ENCODE measurements at places on chromosomes 7 and 10.

DNA sequence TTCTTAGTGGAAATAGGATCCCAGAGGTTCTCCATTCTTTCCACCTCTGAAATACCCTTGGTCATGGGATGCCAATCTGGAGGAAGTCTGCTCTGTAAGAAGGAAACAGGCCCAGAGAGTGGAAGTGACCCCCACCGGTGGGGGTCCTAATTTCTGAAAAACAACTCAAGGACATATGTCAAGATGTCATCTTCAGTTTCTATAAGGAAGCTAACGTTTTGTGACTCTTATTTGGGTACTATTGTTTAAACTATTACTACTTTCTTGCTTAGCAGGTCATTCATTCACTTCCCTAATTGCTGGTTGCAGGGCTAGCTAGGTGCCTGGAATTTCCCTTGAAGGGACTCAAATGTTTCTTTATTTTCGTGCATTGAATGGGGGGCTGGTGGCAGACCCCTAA, 1.9 kb upstream of the ZNF775 start:
- no peak for DNase-seq

- DNase-seq, result no peak
These were observed 209.9 kb downstream of the CHCHD3 start for GRCh38 chr7:132872034-132872433.

- no peak for DNase-seq
These were observed 1.2 kb upstream of the CALU start for GRCh38 chr7:128737867-128738385.

DNA sequence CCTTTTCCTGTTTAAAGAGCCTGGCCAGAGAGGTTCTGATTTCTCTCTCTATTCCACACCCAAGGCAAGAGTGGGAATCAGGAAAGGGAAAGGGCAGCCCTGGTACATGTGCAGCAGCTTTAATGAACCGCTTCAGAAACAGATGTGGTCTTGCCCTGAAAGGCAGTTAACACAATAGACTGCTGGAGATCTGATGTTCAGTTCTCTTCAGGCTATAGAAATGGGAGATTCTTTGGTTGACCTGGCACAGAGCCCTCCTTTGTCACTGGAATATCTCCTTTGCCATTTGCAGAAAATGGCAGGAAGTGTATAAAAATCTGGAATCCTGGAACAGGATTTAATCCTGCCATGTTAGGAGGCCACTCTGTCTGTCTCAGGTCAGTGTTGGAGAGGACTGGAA, 36.3 kb upstream of the EXOC6 start:
- DNase-seq, result no peak

GRCh38 chr7:48350515-48350914, 179.3 kb downstream of the ABCA13 start:
- no peak for DNase-seq

DNA sequence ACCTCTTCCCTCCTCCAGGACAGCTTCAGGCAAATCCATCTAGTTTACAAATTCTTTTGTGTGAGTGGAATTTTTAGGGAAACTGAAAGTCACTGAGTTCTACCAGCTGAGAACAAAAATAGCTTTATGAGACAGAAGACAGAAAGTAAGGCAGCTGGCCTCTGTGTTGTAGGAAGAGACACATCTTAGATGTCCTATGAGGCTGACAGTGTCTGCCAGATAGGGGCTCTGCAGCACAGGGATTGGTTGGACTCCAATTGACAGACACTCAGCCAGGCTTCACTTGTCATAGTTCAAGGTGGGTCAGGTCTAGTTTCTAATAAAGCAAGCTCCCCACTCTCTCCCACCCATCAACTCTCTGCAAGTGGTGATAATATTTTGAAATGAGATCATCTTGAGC, 574.9 kb downstream of the CCSER2 start:
- no peak for DNase-seq

DNA sequence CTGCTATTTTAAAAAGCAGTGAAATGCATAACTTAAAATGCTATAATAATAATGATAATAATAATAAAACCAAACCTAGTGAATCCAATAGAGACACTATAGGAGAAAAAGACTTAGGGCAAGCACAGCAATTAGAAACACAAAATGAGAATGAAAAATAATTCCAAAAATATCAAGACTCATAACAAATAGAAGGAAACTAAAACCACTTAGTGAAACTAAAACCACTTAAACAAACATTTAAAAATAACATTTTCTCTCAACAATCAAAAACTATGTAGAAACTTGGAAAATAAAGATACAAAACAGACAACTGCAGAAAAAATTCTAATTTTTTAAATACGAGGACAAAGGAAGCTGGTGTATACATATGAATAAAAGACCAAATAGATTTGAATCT, 655.2 kb upstream of the NRG3 start:
- DNase-seq, result no peak

GRCh38 chr7:2169923-2170575, 62.7 kb downstream of the MAD1L1 start:
- DNase-seq, result no peak

DNA sequence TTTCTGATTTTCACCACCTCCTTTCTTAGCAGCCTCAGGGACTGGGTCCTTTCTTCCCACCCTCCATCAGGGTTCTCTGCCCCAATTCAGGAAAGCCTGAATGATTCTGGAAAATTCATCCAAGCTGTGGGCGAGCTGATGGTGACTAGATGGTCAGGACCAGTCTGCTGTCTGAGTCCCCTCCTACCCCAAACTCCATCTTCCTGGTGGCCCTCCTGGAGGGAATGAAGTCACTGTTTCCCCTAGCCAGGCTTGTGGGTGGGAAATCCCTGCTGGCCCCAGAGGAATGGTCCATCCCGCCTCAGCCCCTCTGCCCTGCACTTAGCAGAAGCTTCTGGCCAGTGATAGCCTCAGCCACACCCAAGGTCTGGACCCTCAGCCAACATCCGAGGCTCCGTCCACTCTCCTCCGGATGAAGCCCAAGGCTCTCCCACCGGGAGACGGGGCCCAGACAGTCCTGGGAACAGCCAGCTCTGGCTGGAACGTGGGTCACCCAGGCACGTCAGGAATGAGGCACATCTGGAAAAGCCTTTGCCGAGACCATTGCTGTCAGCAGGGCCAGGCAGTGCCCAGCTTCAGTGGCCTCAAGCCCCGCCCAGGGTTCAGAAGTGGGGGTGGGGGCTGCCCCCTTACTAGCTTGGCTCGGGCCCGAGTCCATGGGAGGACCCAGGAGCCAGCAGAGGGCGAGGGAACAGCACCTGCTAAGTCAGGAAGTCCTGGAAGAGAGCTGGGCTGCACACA, 4.0 kb upstream of the AQP1 start:
- DNase-seq, result no peak

DNA sequence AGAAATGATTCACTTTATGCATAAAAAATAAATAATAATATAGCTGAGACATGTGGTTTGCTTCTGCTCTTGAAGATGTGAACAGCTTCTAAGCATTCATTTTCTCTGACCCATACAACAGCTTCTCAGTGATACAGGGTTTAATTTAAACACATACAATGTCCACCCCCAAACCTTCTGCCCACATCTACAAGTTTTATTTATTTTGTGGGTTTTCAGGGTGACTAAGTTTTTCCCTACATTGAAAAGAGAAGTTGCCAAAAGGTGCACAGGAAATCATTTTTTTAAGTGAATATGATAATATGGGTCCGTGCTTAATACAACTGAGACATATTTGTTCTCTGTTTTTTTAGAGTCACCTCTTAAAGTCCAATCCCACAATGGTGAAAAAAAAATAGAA, 17.2 kb downstream of the INHBA start:
- no peak for DNase-seq

DNA sequence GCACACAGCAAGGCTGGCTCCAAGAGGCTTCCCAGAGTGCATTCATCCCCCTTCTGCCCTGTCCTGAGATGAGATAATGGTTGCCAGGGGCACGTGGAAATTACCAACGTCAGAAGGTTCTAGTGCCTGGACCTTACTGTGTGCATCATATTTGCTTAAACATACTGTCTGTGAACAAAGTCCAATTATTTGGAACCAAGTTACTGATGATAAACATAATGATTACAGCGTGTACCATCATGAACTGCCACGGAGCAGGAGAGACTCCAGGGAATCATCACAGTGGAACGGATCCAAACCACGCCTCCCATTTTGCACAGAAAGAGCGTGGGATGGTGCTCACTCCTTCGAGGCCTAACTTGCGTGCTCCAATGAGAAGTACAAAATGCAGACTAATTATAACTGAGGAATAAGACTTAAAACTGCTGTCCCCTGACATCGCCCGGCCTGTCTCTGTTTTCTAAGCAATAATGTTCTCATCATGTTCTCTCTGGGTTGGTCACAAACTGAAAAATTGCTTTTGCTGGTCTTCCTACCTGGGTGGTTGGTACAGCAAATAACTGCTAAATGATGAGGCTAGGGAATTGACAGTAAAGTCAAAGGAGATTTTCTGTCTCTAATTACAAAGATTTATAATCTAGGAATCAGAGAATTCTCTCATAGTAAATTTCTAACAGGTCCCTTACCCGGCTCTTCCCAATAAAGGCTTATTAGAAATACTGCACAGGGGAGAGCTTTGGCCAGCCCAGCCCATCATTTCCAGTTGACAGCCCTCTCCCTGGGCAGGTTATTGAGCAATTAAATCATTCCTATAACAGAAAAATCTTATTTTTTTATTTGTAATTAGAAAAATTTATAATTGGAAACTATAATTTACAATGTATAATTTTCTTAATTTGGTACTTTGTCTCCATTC, 182.2 kb downstream of the CAMK1D start:
- DNase-seq, result no peak

GRCh38 chr10:59688921-59689351, 20.7 kb downstream of the SLC16A9 start:
- DNase-seq, result no peak

DNA sequence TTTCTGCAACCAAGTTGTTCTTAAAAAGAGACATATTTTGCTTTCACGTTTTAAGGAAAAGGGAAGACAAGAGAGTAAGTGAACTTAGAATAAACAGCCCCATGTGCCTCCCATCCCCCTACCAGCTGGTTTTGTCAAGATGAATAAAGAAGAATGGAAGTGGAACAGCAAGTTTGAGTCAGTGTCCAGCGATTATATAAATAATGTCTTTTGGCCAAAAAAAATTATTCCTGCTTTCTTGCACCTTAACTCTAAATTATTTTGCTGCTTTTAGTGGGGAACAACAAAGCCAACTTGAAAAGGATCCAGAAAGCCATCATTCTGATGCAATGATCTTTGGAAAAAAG, 82.4 kb upstream of the TRIL start:
- DNase-seq, result no peak

DNA sequence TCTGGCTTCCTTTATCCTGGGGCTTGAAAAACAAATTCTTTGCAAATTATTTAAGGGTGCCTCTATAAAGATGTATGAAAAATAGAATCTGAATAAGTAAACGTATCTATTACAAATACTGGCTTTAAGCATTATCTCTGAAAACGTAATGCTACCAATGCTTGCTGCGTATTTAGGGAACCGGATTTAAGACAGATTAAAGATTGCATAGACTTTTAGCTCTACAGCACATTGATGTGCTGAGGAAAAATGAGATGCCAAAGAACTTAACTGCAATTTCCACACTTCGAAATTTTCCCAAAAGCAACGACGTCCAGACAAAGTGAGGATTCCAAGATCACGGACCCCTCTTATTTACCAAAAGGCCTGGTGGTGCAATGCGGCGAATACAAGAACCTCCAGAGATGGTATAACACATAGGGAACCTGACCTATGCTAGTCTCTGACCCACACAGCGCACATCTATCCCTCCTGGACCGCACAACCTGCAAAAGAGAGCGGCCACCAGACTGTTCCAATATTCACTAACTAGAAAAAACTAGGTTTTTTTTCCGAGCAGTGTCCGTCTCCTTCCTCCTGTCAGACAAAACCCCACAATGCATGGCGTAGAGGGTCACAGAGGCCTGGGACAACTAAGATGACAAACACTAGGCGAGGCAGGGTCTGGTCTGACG, 34.3 kb upstream of the PHF14 start:
- DNase-seq, result no peak

DNA sequence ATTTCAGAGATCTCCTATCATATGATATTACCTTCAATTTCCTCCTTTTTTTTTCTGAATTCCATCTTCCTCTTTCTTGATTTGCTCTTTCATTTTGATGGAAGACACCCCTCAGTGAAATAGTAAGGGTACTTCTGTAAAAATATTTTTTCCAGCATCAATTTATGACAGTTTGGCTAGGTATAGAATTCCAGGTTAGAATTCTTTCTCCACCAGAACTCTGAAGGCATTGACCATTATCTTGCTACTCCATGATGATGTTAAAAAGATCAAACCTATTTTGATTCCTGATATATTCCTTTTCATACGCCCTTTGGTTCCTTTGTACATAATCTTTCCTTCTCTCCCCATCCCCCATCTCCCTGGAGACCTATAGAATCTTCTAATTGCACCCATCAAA, 48.4 kb downstream of the MTPAP start:
- DNase-seq, result no peak

DNA sequence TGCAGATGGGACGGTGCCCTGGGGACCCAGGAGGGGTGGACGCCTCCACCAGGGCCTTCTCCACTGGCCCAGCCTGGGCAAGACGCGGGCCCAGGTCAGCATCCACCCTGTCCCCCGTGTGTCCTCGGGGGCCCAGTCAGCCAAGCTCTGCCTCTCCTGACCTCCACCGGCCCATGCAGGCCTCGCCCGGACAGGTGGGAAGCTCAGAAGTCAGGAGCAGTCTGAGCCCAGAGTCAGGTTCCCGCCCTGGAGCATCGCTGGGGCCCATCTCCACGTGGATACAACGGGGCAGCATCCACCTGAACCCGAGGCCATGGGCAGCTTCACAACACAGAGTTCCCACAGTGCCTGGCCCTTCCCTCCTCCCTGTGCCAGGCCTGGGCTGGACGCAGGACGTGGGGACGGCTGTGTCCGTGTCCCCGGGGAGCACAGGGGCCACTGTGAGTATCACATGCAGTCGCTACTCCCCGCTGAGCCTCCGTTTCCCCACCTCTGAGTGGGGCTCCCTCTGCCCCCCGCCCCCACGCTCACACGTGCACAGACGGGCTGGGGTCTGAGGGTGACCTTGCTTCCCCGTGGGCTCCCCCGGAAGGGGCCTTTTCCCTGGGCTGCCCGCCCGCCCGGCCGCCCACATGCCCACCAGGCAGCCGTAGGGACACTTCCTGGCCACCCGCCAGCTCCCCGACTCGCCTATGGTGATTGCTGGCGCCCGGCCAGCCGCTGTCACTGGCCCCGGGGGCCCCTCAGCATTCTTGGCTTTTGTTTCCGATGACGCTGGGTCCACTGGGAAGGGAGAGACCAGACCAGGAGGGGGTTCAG, 64.3 kb downstream of the PDGFA start:
- DNase-seq, result no peak

DNA sequence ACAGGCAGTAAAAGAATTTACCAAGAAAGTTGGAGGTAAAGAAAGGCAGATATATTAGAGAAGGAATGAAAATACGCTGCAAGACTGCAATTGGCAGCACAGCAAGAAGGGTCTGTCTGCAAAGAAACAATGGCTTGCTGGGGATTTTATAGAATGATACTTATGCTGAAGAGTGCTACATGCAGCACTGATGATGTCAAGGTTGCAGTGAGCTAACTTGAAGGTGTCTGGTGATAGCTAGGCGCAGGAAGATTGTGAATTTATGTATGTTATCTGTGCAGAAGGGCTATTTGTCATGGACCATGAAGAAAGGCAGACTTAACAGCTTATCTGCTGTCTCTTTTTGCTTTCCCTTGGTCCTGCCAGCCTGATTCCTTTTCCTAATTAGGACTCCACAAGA, 319.3 kb upstream of the KMT2E start:
- DNase-seq, result no peak
